Prostate gland (tissue), 2 donors: ENCODE measurements at places on chromosomes 1 and 21. TPM values are rescaled to one million over a fixed set of nuclear protein-coding genes. Genes with fewer than 3 reads are reported as not detected.

GRCh38 chr21:43277481-43278351 is 108.9 kb downstream of the CRYAA start:
- DNase-seq, result no peak

DNA sequence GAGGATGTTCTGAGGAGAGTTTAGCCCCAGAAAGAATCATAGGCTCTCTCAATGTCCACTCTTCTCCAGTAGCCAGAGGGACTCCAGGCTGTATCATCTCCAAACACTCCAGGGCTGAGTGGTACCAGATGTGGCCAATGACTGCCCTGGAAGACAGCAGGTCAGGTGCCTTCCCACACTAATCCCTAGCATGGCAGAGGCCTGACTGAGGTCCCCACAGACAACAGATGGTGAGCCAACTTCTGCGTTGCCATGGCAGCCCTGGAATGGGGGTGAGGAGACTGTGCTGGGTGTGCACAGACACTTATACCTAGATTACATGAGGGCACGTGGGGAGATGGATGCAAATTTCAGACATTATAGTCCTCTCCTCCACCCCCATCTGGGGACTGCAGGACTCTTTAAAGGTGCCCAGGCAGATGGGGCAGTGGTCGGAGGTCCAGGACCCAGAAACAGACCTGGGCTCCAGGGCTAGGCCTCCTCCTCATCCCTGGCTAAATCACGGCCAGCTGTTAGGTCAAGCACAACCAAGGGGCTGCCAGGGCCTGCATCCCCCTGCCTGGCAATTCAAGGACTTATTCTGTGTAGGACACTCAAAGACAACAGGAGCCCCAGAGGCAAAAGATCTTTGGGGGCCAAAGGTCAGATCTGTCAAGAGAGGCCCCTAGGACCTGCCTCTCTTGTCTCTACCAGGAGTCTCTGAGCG is 42.9 kb downstream of the CAMK2N1 start:
- DNase-seq, result no peak

The CAPN2 gene
- 88.5 TPM for total RNA-seq

The NIBAN1 gene
- 97.4 TPM for total RNA-seq

The ZNF648 gene
- not detected for total RNA-seq
